NCI-H1436 treated with DMSO at 0.1 percent for 48 hours (cell line): ENCODE measurements at places on chromosomes 1 and 21.

DNA sequence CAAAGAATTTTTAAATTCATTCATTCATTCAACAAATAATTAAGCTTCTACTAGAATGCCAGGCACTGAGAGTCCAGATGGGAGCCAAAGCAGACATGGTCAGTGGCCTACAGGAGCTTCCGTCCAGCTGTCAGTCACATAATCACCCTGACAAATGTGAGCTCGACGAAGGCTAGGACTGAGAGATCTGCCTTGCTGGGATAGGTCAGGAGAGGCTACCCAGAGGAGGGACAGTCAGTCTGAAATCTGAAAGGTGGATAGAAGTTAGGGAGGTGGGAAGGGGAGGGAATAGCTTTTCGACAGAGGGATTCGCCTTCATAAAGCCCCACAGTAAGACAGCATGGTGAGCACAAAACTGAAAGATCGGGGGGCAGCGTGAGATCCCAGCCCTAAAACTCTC lies 8.3 kb downstream of the EPHX1 start:
- no peak for DNase-seq

DNA sequence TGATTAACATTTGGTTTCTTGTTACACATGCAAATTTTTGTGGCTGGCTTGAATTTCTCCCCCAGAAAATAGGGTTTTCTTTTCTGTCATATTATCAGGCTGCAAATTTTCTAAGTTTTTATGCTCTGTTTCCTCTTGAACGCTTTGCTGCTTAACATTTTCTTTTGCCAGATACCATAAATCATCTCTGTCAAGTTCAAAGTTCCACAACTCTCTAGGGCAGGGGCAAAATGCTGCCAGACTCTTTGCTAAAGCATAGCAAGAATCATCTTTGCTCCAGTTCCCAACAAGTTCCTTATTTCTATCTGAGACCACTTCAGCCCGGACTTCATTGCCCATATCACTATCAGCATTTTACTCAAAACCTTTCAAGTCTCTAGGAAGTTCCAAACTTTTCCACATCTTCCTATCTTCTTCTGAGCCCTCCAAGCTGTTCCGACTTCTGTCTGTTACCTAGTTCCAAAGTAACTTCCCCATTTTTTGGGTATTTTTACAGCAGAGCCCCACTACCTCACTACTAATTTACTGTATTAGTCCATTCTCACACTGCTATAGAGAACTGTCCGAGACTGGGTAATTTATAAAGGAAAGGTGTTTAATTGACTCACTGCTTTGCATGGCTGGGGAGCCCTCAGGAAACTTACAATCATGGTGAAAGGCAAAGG lies 486.9 kb upstream of the NCAM2 start:
- DNase-seq, result no peak

GRCh38 chr1:44034976-44035716 lies 3.9 kb upstream of the SLC6A9 start:
- DNase-seq, result no peak

GRCh38 chr21:14862794-14863720 lies 201.7 kb downstream of the NRIP1 start:
- no peak for DNase-seq

GRCh38 chr1:231856426-231856825 lies 229.8 kb downstream of the DISC1 start:
- no peak for DNase-seq

DNA sequence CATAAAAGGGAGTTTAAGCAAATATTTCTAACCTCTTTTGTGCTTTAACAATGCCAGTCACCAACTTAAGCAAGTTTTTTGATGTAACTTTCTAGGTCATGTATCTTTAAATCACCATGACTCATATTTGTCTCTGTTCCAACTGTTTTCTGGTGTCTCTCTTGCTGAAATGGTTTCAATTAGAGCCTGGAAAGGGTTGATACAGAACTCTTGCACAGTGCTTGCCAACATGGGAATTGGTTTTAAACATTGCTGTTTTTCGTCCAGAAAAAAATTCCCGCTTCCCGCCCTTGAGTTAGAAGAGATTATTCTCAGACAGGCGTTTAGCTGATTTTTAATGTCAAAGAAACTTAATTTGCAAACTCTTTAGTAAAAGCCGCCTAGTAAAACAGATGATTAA lies 46.4 kb upstream of the SLC22A15 start:
- DNase-seq, result no peak

GRCh38 chr1:14308460-14308859 lies 290.0 kb upstream of the KAZN start:
- no peak for DNase-seq

GRCh38 chr1:43991200-43991475 lies 261 bp upstream of the CCDC24 start:
- DNase-seq, result no peak

GRCh38 chr1:189662190-189662589 lies 815.5 kb downstream of the BRINP3 start:
- DNase-seq, result no peak

DNA sequence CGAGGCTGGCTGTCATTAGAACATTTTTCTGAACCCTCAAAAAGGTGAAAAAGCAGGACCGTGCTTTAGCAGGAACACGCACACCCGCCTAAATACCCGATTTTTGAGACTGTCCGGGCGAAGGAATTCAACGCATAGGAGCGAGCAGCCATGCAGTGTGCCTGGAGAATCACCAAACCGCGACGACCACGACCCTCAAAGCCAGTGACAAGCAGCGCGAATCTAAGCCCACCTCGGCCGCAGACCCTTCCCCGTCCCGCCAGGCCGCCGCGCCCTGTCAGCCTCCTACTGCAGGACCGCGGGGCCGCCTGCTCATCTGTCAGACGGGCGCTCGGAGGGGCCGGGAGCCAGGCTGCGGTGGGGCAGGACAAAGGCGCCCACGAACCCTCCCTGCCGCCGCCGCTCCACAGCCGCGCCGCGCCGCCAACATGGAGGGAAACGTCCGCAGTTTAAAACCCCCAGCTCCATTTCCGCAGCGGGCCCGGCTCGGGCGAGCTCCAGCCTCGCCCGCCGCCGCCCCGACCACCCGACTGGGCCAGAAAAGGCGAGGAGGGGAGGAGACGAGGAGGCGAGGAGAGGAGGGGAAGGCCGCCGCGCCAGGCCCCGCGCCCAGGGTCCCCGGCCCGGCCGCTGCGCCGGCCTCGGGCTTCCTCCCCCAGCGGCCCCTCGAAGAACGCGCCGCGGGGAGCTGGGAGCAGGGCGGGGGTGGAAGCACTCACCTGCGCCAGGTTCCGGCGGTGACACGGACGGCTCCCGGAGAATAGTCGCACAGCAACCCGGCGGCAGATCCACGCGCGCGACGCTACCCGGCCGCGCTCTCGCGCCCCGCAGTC lies at the start of gene LBR:
LBR (minus strand) TSS at position 804 of the 833 bp plus-strand sequence. CDS start 3,963 bp downstream, outside the sequence.
- DNase-seq, result no peak

- DNase-seq, result no peak
Observed at GRCh38 chr1:52102336-52103013, 39.4 kb upstream of the ZFYVE9 start.

GRCh38 chr21:43600642-43601402 lies 58.5 kb downstream of the HSF2BP start:
- DNase-seq, result no peak

GRCh38 chr1:155776414-155776813 lies 80.6 kb downstream of the GON4L start:
- no peak for DNase-seq

GRCh38 chr1:205572421-205572820 lies 59.4 kb downstream of the ELK4 start:
- no peak for DNase-seq

DNA sequence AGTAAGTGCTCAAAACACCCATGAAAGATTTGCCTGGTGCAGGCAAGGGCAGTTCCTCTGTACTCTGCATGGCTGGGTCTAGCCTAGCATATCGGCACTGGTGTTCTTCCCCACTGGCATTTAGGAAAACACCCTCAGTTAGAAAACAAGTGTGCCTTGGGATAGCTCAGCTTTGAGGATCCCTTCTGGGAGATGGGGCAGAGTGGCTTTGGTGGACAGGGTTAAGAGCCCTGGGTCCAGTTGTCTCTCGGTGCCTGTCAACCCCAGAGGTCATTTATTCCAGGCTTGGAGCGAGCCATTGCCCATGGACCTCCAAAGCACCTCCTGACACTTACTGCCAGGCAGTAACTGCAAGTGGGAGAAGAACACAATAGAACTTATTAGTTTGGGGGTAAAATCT lies 80.8 kb upstream of the DIRAS3 start:
- DNase-seq, result no peak

DNA sequence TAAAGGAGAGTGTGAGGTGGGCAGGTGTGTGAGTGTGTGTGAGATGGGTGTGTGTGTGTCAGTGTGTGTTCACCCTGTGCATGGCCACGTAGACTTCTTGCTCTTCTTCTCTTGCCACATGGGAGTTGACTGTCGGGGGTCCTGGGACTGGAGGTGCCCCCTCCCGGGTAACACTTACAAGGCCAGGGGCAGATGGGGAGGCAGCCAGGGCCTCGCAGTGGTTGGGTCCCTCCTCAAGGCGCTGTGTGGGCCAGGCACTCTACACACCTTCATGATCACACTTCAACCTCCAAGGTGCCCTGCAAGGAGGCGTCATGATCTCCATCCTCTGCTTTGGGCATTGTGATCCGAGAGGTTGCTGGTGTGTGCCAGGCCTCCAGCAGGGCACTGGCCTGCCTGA lies 2.3 kb downstream of the PLA2G2F start:
- no peak for DNase-seq

DNA sequence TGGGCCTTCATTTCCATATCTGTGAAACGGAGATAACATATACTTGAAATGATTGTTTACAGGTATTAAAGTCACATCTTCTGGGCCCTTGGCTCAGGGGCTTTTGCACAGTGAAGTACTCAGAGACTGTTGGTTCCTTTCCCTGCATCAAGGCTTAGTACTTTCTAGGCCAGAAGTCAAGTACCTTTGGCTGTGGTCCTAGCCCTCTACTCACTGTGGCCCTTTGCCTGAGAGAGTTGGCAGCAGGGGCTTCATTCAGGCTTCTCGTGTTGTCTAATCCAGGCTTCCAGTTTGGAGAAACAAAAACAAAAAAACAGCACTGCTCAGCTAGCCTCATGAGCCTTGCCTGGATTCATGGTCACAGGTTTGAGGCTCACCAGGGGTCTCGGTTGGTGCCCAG lies 8.1 kb upstream of the DPH2 start:
- DNase-seq, result no peak
